ENCODE measurements at places on chromosomes 5 and 9.
A peak's percentile ranks its signal among the peaks of the same experiment; 100 is the strongest.

GRCh38 chr9:89835666-89836065 is 230.9 kb downstream of the GADD45G start:
- DNase-seq: no peak

- no peak for DNase-seq
These were observed 253.1 kb downstream of the NPR3 start for GRCh38 chr5:32964261-32964660.

DNA sequence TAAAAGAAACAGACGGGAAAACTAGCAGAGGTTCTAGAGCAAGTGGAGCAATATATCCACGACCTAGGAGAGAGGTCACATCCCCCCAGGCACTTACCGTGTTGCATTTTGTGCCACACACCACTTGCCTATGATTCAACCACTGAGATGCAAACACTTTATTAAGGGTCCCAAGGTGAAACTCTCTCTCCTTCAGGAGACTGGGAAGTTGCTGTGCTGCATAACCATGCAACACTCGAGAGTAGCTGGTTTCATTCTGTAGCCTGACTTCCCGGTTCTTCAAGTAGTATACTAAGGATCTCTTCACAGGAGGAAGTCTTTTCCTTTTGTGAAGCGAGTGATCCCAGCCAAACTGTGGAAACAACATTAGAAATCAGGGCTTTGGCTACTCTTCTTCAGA is 1.6 kb downstream of the DCAF12 start:
- no peak for DNase-seq

DNA sequence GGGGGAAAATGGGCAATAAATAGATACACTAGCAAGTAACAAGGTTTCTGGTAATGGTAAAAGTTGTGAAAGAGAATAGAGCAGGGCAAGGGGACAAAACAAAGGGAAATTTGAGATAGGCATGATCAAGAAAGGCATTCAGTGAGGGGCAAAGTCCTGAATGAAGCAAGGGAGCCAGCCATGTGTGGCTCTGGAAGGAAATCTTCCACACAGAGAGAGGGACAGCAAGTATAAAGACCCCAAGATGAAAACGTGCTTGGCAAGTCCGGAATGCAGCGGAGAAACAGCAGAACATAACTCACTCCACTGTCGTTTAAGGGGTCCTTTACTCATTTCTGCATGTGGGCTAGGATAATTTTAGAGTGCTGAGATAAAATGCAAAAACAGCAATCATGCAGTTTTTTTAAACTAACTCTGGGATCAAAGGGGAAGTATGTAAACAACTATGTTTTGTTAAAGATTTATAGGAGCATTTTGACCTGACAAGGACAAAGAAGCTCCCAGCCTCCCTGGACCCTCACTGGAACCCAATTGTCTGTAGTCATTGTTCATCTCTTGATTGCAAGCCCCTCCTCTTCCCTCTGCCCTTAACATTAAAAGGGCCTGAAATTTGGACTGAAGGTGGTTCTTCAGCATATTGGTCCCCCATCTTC is 22.9 kb upstream of the AOPEP start:
- DNase-seq: no peak

GRCh38 chr9:136890661-136891060 is 4.3 kb downstream of the TRAF2 start:
- no peak for DNase-seq

GRCh38 chr5:153565822-153566221 is 75.4 kb downstream of the GRIA1 start:
- DNase-seq: no peak

DNA sequence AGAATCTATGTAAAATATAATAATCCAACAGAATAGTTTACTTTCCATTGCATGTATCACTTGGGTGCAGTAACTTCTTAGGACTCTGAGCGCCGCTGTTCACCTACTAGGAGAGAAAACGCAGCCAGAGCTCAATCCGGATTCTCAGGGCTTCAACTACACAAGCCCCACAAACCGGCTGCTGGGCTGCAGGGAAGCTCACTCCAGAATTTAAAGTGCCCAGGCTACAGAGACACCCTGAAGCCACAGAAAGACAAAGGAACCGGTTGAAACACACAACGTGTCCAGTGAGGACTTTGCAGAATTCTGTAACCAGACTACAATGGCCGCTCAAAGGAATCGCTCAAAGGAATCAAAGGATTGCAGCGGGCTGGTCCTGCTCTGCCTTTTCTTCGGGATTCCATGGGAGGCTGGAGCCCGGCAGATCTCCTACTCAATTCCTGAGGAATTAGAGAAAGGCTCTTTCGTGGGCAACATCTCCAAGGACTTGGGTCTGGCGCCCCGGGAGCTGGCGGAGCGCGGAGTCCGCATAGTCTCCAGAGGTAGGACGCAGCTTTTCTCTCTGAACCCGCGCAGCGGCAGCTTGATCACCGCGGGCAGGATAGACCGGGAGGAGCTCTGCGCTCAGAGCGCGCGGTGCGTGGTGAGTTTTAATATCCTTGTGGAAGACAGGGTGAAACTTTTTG is at the start of gene PCDHGA10:
TSS of gene PCDHGA10 (plus strand) at position 134 of the 686 bp plus-strand sequence. CDS start at position 323, 189 bp downstream.
- DNase-seq: peak; percentile 56

DNA sequence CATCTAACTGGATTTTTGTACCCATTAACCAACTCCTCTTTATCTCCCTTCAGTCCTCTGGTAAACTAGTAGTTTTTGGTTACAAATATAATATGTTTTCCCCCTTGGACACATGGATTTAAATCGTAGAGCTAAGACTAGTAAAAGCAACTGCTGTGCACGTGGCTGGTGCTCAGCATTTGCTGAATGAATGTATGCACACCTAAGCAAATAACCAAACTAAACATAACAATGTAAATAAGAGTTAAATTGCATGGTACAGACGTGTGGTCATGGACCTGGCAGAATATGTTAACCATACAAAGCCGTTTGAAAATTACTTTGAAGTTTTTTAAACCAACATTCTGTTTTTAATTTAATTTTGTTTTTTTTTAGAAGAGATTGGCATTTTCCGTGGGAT is 65.2 kb upstream of the FYB1 start:
- DNase-seq: no peak

DNA sequence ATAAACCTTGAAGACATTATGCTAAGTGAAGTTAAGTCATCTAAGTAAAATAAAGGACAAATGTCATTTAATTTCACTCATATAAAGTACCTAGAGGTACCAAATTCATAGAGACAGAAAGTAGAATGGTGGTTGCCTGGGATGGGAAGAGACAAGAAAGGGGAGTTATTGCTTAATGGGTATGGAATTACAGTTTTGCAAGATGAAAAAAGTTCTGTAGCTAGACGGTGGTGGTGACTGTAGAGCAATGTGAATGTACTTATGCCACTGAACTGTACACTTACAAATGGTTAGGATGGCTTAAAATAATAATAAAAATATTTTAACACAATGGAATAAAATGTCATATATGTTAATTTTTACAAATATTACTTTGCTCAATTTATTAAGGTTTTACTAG is 128.0 kb downstream of the MPDZ start:
- DNase-seq: no peak

Measured in stimulated activated naive CD8-positive, alpha-beta T cell treated with anti-CD3 and anti-CD28 coated beads, Interleukin-15, amount 100 ng/mL, for 72 hours (primary cell).